ENCODE measurements at places on chromosomes 6 and 20.

DNA sequence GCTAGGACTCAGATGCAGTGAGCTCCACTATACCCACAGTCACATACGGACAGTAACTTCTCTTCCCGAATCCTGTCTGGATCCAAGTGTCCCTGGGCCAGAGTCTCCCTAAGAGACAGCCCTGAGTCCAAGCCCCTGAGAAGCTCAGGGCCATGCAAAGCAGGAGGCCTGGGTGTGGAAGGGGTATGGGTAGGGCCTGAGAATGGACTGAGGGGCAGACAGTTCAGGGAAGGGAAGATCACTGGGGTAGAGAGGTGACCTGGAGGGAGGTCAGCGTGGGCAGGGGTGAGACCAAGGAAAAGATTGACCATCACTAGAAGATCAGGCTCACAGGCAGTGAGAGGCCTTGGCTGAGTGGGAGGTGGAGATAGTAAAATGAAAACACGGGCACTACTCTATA lies 8.8 kb downstream of the RPS6KA2 start:
- no peak for DNase-seq

DNA sequence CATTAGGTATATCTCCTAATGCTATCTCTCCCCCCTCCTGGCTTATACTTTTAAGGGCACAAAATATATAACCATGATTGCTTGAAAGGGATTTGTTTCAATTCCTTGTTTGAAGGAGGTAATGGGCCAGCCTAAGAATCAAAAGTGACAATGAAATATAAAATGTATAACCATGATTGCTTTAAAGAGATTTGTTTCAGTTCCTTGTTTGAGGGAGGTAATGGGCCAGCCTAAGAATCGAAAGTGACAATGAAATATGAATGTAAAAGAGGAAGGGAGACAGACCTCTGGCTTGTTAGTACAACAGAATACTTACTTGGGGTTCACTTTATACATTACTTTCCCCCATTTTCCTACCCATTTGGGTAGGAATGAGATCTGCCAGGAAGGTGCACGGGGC lies 55.5 kb downstream of the FOXC1 start:
- no peak for DNase-seq

DNA sequence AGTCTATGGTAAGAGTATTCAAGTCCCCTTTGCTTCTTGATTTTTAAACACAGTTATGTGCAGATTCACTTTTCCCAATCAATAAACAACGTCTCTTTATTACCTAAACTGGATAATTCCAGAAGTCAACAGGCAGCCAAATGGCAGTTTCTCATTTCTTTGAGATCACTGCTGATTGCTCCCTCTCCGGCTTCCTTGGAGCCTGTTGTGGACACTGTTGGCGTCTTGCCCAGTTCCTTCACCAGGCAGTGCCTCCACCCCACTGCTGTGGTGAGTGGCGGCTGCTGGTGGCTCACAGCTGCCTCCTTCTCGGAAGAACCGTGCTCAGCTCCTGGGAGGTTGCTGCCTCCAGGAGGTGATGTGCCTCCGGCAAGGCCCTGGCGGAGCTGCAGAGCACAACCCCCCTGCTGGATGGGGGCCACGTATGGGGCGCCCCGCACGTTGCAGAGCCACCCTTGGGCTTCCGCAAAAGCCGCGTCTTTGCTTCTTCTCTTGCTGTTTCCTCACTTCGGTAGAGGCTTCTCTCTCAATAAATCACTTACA lies 105.1 kb upstream of the CNKSR3 start:
- no peak for DNase-seq

DNA sequence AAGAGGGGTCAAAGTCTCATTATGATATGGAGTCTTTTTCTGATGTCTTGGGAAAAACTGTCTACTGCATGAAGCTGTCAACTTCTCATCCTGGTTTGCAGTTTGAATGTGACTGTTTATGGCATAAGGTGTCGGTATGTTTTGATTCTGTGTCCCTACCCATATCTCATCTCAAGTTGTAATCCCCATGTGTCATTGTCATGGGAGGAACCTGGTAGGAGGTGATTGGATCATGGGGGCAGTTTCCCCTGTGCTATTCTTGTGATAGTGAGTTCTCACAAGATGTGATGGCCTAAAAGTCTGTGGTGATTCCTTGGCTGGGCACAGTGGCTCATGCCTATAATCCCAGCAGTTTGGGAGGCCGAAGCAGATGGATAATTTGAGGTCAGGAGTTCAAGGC lies 47.6 kb downstream of the MRAP2 start:
- no peak for DNase-seq

DNA sequence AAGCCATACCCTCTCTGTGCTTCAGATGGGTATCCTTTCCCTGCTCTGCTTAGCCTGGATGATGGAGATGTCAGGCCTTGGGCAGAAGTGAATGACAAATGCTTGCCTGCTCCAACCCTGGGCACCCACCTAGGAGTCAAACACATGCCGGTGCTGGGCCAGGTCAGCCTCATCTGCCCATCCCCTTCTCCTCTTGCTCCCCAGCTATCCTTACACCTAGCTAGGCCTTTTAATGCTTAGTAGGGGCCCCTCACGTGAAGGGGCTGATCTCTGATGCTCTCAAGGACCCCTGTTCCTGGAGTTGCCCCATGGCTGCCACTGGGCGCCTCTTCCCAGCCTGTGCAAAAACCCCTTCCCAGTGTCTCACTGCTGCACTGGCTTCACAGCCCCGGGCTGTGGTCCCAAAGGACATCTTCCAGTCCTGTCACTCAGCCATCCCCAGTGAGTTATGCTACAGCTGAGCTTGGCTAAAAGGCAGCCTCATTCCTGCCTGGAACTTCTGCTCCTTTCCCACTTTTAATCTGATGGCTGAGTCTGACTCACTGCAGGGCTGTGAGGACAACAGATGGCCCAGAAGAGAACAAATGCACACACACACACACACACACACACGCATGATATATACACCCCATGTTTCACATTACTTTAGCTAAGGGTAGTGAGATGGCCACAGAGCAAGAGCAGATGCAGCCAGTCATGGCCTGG lies 12.8 kb upstream of the SDCBP2 start:
- DNase-seq = no peak

GRCh38 chr20:50578061-50578777 lies 68.0 kb downstream of the PTPN1 start:
- no peak for DNase-seq

GRCh38 chr6:30321692-30322388 lies 4.9 kb upstream of the TRIM39 start:
- DNase-seq = no peak

- DNase-seq = peak; percentile 77
Measured at GRCh38 chr6:116370760-116371119, at the start of gene DSE. DSE (plus strand) TSS chr6:116370947; CDS start chr6:116399251, 28,304 bp downstream.

- DNase-seq = peak; percentile 20
Measured at GRCh38 chr20:32792316-32792715, 27.4 kb upstream of the MAPRE1 start.

- peak; percentile 36 for DNase-seq
Measured at GRCh38 chr6:41546866-41547798, 951 bp downstream of the FOXP4 start.

DNA sequence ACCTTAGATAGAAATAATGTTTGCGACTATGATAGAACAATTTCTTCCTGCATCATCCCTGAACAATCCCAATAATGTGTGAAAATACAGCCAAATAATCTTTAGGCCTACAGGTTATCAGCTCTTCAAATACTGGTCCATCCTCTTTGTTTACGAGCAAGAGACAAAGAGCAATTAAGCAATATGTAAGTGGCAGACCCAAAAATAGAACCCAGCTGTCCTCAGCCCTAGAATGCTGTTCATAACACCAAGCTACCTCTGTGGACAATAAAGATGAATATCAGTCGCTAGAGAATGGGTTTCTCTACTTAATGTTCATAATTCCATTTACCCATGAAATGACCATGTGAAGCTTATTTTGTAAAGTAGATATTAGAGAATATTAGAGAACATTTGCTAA lies 28.4 kb upstream of the OSTM1 start:
- DNase-seq = no peak
